T-helper 2 cell (primary cell): ENCODE measurements at places on chromosomes 16 and 17.
A peak's percentile ranks its signal among the peaks of the same experiment; 100 is the strongest.

GRCh38 chr17:10210151-10210574 is 11.8 kb upstream of the GAS7 start:
- DNase-seq: no peak

- DNase-seq: no peak
These were observed 36.9 kb downstream of the SNTB2 start for GRCh38 chr16:69223882-69224281.

- peak; percentile 33 for DNase-seq
These were observed 421 bp downstream of the STAT3 start for GRCh38 chr17:42387661-42388380.

GRCh38 chr16:86414991-86415740 is 95.2 kb upstream of the FOXF1 start:
- DNase-seq: no peak

DNA sequence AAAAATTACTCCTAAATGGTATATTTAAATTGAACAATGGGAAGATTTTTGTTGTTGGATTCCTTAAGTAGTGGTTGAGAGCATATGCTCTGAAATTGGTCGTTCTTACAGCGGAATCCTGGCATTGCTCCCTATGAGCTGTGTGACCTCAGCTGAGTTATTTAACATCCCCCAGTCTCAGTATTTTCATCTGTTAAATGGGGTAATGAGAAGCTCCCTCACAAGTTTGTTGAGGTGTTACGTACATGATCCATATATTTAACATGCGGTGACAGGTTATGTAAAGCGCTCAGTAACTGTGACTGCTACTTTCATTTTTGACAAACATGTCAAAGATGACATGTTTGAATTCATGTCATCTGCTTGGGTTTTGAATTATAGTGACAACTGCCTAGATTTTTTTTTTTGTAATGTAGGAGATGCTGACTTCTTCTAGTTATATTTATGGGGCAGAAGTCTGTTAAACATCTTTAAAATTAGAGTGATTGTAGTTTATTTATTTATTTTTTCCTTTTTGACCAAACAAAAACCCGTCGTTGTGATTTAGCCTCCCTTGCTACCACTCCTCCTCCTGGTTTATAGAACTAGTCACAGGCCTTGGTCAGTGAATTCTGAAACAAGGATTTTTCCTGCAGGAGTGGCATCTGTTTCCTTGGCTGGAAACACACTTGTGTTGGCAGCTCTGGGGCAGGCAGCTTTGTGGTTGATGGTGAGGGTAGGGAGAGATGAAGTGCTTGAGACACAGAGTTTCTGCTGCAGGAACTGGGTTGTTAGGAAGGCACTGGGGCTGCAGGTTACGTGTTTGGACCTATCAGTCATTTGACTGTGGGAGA is 268.8 kb downstream of the SNX29 start:
- no peak for DNase-seq

- DNase-seq: no peak
These were observed 55.9 kb downstream of the MYO18A start for GRCh38 chr17:29124135-29124924.

DNA sequence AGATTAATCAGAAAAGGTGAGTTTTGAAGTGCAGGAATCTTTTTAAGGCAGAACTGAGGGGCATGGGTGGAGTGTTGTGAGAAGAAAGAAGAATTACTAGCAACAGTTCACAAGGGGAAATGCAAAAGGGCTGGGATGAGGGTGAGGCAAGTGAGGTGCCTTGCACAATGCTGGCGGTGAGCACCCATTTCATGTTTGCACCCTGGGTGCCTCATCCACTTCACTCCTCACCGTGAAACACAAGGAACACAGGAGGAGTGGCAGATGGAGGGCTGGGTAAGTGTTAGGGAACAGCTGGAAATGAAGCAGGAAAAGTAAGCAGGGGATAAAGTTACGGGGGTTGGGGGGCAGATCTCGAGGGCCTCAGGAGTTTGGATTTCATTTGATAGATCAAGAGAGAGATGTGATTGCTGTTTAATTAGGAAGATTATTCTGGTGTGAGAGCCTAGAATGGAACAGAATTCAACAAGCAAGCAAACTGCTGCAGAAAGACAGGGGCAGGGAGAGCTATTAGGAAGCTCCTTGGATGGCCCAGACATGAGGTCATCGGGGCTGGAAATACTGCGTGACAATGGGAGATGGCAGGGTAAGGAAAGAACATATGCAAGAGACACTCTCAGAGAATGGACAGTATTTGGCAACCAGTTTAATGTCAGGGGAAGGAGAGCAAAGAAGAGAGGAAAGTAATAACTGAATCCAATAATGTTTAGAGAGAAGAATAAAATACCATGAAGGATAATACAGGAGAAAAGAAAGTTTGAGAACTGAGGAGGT is 8.3 kb upstream of the HEATR6 start:
- DNase-seq: no peak

GRCh38 chr16:50974438-50975036 is 176.5 kb downstream of the SALL1 start:
- DNase-seq: no peak

DNA sequence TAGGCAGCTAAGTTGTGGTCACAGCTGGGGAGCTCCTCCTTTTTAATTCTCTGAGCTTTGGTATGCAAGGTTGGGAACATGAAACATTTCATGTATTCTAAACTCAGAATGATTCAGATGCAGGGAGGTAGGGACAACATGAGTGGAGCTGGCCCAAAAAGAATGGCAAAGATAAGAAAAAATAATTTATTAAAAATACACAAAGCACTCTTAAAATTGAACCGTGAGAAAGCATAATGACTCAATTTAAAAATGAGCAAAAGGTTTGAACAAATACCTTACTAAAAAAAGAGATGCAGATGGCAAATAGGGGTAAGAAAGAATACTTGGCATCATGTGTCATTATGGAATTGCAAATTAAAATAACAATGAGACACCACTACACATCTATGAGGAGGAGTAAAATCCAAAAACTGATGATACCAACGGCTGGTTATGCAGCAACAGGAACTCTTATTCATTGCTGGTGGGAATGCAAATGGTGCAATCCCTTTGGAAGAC is 175.6 kb upstream of the IRX3 start:
- DNase-seq: no peak

GRCh38 chr16:1044460-1045309 is 27.9 kb upstream of the SSTR5 start:
- DNase-seq: no peak

DNA sequence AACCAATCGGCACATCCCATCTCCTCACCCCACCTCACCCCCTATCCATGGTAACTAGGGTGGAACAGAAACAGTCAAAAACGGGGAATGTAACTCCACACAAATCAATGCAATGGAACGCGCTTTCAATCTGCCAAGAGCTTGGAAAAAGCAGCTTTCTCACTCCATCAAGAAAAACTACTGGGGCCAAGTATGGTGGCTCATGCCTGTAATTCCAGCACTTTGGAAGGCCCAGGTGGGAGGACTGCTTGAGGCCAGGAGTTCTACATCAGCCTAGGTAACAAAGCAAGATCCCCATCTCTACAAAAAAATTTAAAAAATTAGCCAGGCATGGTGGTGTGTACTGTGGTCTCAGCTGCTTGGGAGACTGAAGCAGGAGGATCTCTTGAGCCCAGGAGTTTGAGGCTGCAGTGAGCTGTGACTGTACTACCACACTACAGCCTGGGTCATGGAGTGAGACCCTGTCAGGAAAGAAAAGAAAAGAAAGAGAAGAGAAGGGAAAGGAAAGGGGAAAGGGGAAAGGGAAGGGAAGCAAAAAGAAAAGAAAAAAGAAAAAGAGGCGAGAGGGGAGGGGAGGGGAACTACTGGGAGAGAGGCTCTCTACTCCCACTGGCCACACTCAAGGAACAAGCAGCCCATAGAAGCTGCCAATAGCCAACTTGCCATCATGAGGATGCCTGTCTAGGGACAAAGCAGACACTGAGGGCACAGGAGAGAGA is 38.9 kb downstream of the ARHGAP17 start:
- DNase-seq: no peak

DNA sequence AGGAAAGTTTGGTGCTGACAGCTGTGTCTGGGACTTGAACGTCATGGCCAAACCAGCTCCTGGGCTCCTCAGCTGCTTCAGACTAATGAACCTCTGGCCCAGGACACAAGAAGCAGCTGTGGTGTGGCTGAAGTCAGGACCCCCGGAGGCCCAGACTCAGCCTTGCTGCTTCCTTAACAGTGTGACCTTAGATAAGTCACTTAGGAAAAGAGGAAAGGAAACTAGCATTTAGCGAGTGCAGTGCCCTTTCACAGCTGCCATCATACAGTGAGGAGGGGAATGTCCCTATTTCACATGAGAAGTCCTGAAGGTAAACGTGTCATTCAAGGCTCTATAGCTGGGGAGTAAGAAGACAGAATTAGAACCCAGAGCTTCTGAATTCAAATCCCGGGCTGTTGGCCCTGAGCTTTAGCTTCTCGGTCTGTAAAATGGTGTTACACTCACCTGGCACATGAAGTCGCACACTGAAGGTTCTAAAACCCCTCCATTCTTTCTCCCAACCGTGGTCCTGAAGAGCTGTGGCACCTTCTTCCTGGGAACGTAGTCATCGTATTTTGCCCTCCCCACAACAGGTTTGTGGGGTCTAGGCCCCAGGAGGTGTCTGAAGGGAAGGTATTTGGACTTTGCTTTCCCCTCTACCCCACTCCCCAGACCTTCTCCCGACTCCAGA is 910 bp upstream of the RAMP2 start:
- DNase-seq: no peak

GRCh38 chr16:24009098-24009497 is 173.3 kb downstream of the PRKCB start:
- DNase-seq: no peak

- peak; percentile 44 for DNase-seq
These were observed 90.8 kb upstream of the TOB1 start for GRCh38 chr17:50956750-50957523.

- no peak for DNase-seq
These were observed 11.5 kb downstream of the RPGRIP1L start for GRCh38 chr16:53692146-53692545.

DNA sequence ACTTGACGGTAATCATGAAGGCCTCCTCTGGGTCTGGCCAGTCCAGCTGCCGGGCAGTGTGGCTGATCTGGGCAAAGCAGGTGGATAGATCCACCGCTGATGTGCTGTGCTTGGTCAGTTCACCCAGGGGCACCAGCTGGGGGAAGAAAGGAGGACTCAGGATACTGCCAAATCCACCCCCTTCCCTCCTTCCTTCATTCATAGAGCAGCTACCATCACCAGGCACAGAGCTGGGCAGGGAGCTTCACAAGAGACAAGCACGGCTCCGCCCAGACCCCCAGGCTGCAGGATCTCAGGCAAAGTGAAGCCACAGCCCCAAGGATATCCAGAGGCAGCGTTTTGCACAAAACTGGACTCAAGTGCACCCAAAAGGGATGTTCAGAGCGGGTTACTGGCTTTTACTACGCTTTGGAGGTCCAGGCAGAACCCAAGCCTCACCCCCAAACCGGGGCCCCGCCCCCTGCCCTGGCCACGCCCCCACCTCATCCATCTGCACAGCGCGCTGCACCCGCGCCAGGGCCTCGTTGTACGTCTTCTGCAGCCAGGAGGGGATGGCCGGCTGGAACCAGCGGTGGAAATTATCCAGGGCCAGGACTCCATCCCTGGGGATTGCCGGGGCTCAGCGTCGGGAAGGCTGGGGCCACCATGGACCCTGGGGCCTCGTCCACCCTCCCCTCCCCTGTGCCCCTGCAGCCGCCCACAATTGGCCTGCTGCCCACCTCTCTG is 9.1 kb downstream of the UNC13D start:
- DNase-seq: no peak

GRCh38 chr16:272633-273546 is 2.9 kb downstream of the RGS11 start:
- no peak for DNase-seq

- no peak for DNase-seq
These were observed 22.2 kb upstream of the WSCD1 start for GRCh38 chr17:6047966-6048365.
